Fibroblast of villous mesenchyme (primary cell): ENCODE measurements at places on chromosomes 16 and 17.
A peak's percentile ranks its signal among the peaks of the same experiment; 100 is the strongest.

DNA sequence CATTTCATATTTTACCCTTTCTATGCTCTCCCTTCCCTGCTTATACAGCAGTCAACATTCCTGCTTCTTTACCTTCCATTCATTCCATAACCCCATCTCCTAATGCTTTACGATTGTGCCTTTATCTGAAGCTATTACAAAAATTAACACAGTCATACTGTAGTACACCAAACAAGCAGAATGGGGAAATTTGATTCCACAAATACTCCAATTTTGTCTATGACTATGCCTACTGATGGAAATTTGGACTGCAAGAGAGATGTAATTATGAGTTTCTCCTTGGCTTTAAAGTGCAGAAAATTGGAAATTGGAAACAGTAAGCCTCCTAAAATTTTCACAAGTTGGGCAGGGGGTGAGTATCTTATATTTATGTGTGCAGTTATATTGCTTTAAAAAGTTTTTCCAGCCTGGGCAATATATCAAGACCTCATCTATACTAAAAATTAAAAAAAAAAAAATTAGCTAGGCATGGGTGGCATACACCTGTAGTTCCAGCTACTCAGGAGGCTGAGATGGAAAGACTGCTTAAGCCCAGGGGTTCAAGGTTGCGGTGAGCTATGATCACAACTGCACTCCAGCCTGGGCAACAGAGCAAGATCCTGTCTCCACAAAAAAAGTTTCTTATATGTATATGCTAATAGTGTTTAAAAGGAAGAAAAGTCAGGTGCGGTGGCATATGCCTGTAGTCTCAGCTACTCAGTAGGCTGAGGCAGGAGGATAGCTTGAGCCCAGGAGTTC is 3.0 kb downstream of the APPBP2 start:
- no peak for DNase-seq

DNA sequence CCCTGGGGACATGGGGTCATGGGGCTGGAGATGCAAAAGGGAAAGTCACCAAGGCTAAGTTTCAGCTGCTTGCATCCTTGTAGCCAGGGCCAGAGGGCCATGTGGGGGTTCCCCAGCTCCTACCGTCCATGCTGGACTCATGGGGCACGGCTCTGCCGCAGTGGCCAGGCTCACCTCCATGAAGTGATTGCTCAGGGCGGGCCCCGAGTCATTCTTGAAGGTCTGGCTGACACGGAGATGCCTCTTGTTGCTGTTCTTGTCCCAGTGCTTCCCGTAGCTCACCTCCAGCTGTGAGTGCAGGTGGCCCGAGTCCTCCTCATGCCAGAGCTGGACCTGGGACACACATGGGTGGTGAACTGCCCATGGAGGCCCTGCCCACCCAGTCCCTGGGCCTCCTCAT is 114.5 kb downstream of the RMI2 start:
- no peak for DNase-seq

GRCh38 chr16:86685076-86685475 is 106.7 kb downstream of the FOXL1 start:
- DNase-seq: peak; percentile 60

GRCh38 chr16:70251629-70252354 is at the start of gene EXOSC6:
Gene EXOSC6 (minus strand): TSS chr16:70251940. CDS start chr16:70251900, 40 bp downstream.
- peak; percentile 92 for DNase-seq

- peak; percentile 76 for DNase-seq
Measured at GRCh38 chr17:78263063-78263735, 31.8 kb downstream of the TMEM235 start.

GRCh38 chr16:15521390-15521757 is 87.0 kb downstream of the BMERB1 start:
- DNase-seq: no peak

- DNase-seq: no peak
Measured at GRCh38 chr16:78817200-78817739, 717.8 kb downstream of the WWOX start.

DNA sequence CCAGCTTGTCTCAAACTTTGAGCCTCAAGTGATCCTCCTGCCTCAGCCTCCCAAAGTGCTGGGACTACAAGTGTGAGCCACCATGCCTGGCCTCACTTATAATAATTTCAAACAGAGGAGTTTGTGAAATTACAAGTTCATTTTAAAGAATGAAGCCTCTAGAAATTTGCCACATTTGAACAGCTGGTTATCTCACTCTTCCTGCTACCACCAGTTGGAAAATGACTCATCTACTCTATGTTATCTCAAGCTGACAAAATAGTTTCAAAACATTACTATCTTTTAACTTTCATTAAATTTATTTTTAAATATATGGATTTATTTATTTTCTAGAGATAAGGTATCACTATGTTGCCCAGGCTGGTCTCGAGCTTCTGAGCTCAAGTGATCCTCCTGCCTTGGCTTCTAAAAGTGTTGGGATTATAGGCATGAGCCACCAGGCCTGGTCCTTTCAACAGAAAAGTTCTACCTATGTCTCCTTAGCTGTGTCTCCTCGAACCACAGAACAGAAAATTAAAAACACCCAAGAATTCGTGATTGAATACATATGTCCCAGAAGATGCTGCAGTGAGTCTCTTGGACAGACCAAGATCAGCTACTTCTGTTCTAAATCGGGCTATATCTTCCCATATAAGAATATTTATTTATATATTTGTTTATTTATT is 47.6 kb downstream of the MYH13 start:
- DNase-seq: peak; percentile 13

- DNase-seq: peak; percentile 72
Measured at GRCh38 chr17:49407981-49408501, 6.6 kb downstream of the PHB1 start.

- DNase-seq: no peak
Measured at GRCh38 chr16:2990891-2991290, 10.6 kb upstream of the PKMYT1 start.

GRCh38 chr16:86953631-86954391 is 363.4 kb downstream of the C16orf95 start:
- peak; percentile 30 for DNase-seq

DNA sequence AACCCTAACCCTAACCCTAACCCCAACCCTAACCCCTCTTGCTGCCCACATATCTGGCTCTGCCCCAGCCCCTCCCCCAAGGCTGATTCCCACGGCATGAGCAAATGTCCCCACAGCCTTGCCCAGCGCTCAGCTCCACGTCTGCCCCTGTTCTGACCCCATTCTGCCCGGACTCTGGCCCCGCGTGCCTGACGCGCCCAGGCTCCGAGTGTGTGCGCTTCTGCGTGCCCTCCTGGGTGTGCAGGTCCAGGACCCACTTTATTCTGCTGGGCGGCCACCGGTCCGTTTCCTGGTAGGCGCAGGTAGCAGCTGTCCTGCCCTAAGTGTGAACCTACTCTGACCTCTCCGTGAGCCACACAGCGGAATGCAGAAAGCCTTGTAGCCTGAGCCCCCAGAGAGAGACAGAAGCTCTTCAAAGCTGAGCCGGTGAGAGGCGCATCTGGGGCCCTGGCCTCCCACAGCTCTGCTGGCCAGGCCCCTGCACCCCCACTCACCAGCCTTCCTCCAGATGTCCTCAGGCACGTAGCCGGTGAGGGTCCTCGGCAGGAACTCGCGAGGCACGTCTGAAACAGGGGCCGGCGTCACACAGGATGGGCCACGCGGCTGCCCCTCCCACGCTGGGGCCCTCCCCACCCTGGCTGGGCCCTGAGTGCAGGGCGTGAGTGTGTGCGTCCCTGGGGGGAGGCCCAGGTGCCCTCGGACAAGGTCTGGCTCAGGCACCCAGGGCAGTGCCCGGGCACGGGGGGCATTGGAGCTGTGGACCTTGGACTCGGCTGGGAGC is 14.0 kb upstream of the PABPN1L start:
- DNase-seq: no peak

GRCh38 chr17:14318918-14319205 is 18.0 kb downstream of the HS3ST3B1 start:
- no peak for DNase-seq

- no peak for DNase-seq
Measured at GRCh38 chr17:52181782-52182181, 23.3 kb upstream of the CA10 start.

DNA sequence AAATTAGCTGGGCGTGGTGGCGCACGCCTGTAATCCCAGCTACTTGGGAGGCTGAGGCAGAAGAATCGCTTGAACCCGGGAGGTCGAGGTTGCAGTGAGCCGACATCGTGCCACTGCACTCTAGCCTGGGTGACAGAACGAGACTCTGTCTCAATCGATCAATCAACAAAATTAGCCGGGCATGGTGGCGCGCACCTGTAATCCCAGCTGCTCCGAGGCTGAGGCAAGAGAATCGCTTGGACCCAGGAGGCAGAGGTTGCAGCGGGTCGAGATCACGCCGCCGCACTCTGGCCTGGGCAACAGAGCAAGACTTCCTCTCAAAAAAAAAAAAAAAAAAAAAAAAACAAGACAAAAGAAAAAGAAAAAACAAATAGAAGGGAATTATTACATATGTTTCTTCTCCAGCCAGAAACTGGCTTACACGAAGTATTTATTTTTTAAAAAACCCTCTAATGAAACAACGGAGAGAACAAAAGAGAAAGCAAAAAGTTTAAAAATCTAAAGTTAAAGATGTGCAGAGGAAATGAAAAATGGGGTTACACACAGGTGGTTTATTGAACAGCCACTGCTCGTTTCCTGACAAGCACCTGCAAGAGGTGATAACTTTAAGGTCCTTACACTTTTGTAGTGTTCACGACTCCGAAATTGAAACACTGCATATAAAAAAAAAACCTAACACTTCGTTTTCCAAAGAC is 1.4 kb downstream of the SYNRG start:
- no peak for DNase-seq

GRCh38 chr16:85891033-85891775 is 7.8 kb upstream of the IRF8 start:
- DNase-seq: no peak

- DNase-seq: no peak
Measured at GRCh38 chr16:88376835-88377726, 5.7 kb upstream of the ZNF469 start.

GRCh38 chr16:89314357-89314756 is 96.9 kb downstream of the ZNF778 start:
- DNase-seq: no peak
